ENCODE measurements at places on chromosomes 16 and 17. TPM values are rescaled to one million over a fixed set of nuclear protein-coding genes. Genes with fewer than 3 reads are reported as not detected.

The KCNH6 gene
- not detected for total RNA-seq

The EPX gene
- not detected for total RNA-seq

The IRX5 gene
- 0.98 TPM for total RNA-seq

The DDX28 gene
- 8.9 TPM for total RNA-seq

The C16orf96 gene
- not detected for total RNA-seq

The ZPBP2 gene
- not detected for total RNA-seq

The KCNG4 gene
- total RNA-seq: not detected

The OTOA gene
- 0.07 TPM for total RNA-seq

The GTF3C1 gene
- total RNA-seq: 80.9 TPM

The ABI3 gene
- 0.20 TPM for total RNA-seq

The TMC8 gene
- total RNA-seq: 0.13 TPM

The CBX2 gene
- 0.26 TPM for total RNA-seq

The NOG gene
- total RNA-seq: 2.0 TPM

The GINS3 gene
- 2.0 TPM for total RNA-seq

The NPIPB6 gene
- total RNA-seq: 0.89 TPM

The PLSCR3 gene
- total RNA-seq: 52.9 TPM

The TNFRSF17 gene
- 0.10 TPM for total RNA-seq

The B9D1 gene
- total RNA-seq: 32.2 TPM

The CTF1 gene
- total RNA-seq: 4.0 TPM

The PRPSAP1 gene
- total RNA-seq: 48.9 TPM

The ADGRG3 gene
- not detected for total RNA-seq

The REXO5 gene
- 3.0 TPM for total RNA-seq

The ARL5C gene
- not detected for total RNA-seq

The NACA2 gene
- total RNA-seq: 0.13 TPM

The KIF2B gene
- not detected for total RNA-seq

The CCDC78 gene
- 4.9 TPM for total RNA-seq

The TBC1D3G gene
- total RNA-seq: not detected

The LGALS9C gene
- total RNA-seq: not detected

The VPS35L gene
- total RNA-seq: 48.2 TPM

The TBX6 gene
- total RNA-seq: 0.13 TPM

The KLHL10 gene
- 0.20 TPM for total RNA-seq

The OR1F1 gene
- total RNA-seq: 0.07 TPM

The TAC4 gene
- total RNA-seq: not detected

The KRT24 gene
- total RNA-seq: not detected

The CHRNE gene
- 2.8 TPM for total RNA-seq

The CEP295NL gene
- total RNA-seq: 2.2 TPM

The ALOXE3 gene
- not detected for total RNA-seq

The GPR179 gene
- 0.10 TPM for total RNA-seq

Measured in smooth muscle cell of the pulmonary artery (primary cell).